ENCODE measurements at places on chromosomes 3 and 15.
A peak's percentile ranks its signal among the peaks of the same experiment; 100 is the strongest.

DNA sequence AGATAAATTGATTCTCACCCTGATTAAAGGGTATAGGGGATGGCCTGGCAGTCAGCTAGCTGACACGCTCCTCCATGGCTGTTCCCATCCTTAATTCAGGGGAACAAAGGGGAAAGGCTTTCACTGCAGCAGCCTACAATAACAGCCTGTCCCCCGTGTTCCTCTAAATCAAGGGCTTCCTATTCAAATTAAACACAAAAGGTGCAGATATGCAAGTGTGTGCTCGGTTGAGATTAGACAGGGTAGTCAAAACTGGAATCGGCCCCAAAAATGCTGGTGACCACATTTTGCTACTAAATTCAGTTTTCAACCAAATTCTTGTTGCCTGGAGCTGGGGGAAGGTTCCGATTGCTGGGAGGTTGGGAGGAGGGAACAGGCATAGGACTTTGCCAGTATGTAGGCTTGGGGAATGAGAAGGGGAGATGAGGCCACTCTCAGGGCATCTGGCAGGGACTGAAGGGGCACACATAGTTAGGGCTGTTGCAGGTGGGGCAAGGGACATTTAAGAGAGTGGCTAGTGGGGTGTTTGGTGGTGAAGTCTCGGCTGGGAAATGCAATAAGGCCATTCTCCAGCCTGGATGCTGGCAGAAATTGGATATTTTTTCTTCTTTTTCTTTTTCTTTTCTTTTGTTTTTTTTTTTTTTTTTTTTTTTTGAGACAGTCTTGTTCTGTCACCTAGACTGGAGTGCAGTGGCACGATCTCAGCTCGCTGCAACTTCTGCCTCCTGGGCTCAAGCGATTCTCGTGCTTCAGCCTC lies 32.9 kb upstream of the CTSH start:
- no peak for DNase-seq

- no peak for DNase-seq
These were observed 33.5 kb downstream of the FAM174B start for GRCh38 chr15:92621972-92622533.

- no peak for DNase-seq
These were observed 47.2 kb downstream of the TLNRD1 start for GRCh38 chr15:81047928-81048327.

GRCh38 chr3:141746962-141747361 lies 8.9 kb downstream of the RNF7 start:
- DNase-seq: no peak

GRCh38 chr3:152455989-152456388 lies 187.3 kb downstream of the MBNL1 start:
- DNase-seq: no peak

DNA sequence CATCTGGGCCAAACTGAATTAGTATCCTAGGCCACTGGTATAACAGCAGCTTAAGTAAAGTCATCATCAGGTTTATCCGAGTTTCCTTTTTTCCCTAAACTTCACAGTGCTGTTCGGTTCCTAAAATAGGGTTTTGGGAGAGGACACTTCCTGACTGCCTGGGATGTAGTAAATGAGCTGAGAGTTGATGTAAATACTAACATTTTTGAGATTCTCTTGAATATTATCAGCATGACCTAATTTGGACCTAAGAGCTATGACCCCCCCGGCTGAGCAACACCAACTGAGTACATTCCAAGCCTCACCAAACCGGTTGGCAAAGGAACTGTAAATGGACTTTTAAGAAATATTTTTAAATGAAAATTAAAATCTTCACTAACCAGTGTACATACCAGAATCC lies 78.8 kb downstream of the IL5RA start:
- DNase-seq: no peak

DNA sequence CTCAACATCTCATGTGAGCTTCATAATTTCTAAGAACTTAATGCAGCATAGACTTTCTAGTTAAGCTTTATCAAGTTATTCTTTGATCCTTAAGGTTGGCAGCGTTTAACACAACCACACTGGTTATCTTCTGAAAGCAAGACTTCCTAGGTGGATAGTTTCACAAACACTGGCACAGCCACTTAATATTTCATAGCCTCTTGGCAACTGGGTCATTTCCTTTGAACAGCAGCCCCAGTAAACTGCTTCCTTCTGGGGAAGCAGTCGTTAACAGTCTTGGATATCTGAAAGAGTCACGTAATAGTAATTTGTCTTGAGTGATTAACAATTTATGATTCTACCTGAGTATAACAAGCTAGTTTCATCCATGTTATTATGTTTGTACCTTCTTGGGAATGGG lies 45.9 kb upstream of the ABHD10 start:
- DNase-seq: no peak

GRCh38 chr15:94122516-94122915 lies 108.8 kb upstream of the MCTP2 start:
- no peak for DNase-seq

- DNase-seq: no peak
These were observed 371.4 kb downstream of the ROBO2 start for GRCh38 chr3:77411334-77411733.

DNA sequence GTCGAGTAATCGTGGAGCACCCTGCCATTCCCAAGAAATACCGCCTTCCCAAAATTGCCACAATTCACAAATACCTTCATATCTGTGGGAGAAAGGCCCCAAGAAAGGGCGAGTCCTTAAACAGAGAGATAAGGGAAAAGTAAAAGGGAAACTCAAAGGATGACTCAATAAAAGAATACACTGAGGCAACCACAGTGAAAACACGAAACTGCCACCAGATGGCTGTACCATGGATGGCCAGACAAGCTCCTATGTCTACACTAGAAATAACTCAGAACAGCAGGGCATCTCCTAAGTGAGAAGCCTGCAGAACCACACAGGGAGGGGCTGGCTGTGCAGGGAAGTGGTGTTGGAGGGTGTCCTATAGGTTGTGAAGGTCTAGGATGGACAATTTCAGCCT lies 25.0 kb downstream of the SRGAP3 start:
- no peak for DNase-seq

GRCh38 chr15:91620229-91620628 lies 233.3 kb upstream of the SLCO3A1 start:
- no peak for DNase-seq

- no peak for DNase-seq
These were observed 632 bp upstream of the IDH3A start for GRCh38 chr15:78148392-78149067.

DNA sequence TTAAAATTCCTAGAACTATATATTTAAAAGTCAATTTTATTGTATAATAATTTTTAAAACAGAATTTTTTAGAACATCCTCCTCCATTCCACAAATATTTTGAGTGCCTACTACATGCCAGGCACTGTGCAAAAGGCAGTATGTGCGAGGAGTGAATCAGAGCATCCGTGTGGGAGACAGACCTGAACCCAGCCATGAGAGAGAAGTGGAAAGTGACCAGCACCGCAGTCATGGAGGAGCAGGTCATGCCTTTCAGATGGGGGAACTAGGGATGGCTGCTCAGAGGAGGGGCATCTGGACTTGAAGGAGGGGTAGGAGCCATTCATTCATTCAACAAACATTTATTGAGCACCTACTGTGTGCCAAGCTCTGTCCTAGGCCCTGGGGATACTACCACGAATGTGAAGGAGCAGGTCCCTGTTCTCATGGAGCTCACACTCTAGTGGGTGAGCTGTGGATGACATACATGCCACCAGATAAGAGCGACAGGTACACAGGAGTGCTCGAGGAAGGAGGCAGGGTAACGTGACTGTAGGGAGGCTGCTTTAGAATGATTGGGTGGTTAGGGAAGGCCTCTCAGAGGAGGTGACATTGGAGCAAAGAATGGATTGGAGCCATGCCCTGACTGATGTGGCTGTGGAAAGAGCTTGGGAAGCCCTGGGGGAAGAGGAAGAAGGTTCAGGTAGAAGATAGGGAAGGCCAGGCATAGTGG lies 3.1 kb upstream of the CHRNA3 start:
- no peak for DNase-seq

- DNase-seq: no peak
These were observed 9.8 kb downstream of the CCR4 start for GRCh38 chr3:32961189-32961715.

GRCh38 chr3:72699631-72700030 lies 148.6 kb downstream of the SHQ1 start:
- no peak for DNase-seq

DNA sequence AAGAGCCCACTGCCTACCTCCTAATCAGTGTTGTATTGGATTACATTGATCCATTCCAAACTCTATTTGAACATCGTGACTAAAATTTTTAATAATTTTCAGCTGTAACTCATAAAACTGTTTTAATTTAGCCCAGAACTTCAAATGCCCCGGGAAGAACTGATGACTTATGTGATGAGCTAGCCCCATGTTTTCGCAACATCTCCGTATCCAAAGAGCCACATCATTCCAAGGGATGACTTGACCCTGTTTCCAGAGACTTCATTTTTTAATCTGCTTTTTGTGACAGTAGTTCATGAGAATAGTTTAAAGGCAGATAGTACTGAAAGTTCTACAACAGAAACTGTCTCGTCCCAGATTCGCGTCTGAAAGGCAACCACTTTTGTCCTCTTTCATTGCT lies 97.4 kb downstream of the STAC start:
- DNase-seq: no peak

DNA sequence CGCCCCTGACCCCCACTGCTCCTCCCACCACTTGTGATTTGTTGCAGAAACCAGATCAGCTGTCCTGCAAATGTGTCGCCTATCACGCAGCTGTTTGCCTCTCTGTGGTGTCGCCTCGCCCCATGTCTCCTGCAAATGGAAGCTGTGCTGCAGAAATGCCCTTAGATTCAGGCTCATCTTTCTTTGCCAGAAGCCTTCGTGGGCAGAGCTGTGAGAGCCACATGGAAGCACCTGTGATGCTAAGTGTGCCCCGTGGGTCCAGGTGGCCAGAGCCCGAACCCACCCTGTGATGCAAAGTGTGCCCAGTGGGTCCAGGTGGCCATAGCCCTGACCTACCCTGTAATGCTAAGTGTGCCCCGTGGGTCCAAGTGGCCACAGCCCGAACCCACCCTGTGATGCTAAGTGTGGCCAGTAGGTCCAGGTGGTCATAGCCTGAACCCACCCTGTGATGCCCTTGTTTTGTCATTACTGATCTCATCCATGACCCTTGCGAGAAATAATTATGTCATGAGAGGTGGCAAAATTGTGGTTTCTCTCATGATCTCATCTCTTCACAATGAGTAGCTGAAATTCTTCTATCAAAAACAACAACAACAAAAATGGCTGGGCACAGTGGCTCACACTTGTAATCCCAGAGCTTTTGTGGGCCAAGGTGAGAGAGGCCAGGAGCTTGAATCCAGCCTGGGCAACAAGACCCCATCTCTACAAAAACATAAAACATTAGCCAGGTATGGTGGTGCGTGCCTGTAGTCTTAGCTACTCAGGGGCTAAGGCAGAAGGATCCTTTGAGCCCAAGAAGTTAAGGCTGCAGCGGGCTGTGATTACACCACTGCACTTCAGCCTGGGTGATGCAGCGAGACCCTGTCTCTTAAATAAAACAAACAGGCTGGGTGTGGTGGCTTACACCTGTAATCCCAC lies 187.4 kb downstream of the GOLGA6L6 start:
- no peak for DNase-seq

DNA sequence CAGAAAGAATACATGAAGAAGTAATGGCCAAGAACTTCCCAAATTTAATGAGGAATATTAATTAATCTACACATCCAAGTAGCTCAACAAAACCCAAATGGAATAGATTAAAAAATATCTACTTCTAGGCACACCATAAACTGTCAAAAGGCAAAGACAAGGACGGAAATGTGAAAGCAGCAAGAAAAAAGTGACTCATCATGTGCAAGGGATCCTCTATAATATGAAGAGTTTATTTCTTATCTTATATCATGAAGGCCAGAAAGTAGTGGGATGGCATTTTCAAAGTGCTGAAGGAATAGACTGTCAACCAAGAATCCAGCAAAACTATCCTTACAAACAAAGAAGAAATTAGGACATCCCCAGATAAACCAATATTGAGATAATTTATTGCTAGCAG lies 73.9 kb upstream of the PRICKLE2 start:
- no peak for DNase-seq

GRCh38 chr15:68352401-68353062 lies 75.0 kb downstream of the FEM1B start:
- peak; percentile 72 for DNase-seq

DNA sequence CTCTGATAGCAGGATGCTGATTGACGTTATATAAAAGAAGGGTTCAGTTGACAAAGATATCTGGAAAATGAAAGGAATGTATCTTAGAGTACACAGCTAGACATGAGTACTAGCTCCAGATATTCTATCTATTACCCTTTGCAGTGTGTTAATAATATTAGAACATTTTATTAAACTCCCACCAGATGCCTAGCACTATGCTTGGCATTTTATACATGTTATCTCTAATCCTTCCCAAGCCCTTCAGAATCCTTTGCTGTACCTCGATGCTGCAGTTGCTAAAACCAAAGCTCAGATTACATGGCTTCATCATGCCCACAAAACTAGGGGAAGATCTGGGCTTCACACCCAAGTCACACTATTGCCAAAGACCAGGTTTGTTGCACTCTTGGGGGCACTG lies 350.1 kb upstream of the AZI2 start:
- no peak for DNase-seq

GRCh38 chr3:60979461-60980341 lies 271.6 kb downstream of the FHIT start:
- no peak for DNase-seq

DNA sequence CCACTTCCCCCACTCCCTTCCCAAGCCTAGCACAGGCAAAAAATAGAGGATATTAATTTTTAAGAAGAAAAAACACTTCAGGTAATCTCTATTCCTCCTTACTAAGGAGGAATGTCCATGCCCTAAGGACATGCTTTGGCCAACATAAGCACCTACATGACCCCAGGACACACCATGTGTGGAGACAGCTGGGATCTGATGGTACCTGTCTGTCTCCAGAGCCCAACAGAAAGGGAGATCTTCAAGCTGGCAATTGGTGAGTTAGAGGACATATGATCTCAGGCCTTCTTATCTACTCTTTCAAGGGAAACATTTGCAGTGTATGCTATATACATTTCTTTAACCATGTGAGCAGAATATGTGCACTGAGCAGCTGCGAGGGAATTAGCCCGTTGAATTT lies 7.0 kb downstream of the TM4SF4 start:
- no peak for DNase-seq

DNA sequence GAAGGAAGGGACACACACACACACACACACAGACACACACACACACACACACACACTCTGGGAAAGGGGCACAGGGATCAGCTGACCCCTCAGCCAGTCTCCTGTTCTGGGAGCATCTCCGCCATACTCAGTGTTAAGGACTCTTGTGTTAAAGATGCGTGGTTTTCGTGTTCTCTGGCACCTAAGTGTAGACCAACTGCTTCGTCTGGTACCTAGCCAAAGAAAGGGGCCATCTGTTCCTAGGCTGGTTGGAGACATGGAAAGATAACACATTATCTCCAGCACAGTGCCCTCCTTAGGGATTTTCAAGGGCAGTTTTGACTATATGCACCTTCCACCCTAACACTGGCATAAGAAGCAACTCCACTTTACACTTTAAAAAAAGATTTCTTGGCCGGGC lies 65.1 kb downstream of the EPHB1 start:
- DNase-seq: no peak

GRCh38 chr3:45552794-45553371 lies 41.7 kb upstream of the LIMD1 start:
- no peak for DNase-seq

Data from uterus (tissue), 4 donors.